Activated CD4-positive, alpha-beta T cell treated with anti-CD3 and anti-CD28 coated beads, Interleukin-2, amount 10 ng/mL, durations not matched to agents 7 days and 5 days (primary cell): ENCODE measurements at places on chromosomes 13 and 19.

DNA sequence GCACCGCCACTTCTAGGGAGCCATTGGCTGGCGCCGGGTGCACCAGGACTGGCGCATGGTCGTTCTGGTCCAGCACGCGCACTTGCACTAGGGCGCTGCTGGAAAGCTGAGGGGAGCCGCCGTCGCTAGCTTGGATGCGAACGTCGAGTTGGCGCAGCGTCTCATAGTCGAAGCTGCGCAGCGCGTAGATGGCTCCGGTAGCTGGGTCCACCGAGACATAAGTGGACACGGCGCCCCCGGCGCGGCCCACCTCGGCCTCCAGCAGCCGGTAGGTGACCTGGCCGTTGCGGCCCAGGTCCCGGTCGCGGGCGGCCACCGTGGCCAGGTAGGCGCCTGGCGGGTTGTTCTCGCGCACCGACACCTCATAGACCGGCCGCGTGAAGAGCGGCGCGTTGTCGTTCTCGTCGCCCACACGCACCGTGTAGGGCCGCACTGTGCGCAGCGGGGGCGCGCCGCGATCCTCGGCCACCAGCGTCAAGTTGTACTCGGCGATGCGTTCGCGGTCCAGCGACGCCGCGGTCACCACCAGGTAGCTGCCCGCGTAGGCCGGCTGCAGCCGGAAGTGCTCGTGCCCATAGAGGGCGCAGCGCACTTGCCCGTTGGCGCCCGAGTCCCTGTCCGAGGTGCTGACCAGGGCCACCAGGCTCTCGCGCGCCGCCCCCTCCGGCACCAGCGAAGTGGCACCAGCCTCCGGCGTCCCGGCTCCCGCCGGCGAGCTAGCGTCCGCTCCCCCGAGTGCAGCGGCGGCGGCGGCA, 1.7 kb downstream of the PCDH8 start:
- H3K36me3 ChIP-seq = peaks cover 6% of the 10 kb centered on the region
- peaks cover 64% of the 10 kb centered on the region for H3K27me3 ChIP-seq
- H3K4me3 ChIP-seq = peak overlapping the region; percentile 34
- peaks cover 25% of the 10 kb centered on the region for H3K4me1 ChIP-seq

GRCh38 chr13:103965506-103966243, 899.5 kb upstream of the SLC10A2 start:
- H3K36me3 ChIP-seq = no peaks in the 10 kb centered on the region
- no peak for DNase-seq
- no peaks in the 10 kb centered on the region for H3K4me1 ChIP-seq

DNA sequence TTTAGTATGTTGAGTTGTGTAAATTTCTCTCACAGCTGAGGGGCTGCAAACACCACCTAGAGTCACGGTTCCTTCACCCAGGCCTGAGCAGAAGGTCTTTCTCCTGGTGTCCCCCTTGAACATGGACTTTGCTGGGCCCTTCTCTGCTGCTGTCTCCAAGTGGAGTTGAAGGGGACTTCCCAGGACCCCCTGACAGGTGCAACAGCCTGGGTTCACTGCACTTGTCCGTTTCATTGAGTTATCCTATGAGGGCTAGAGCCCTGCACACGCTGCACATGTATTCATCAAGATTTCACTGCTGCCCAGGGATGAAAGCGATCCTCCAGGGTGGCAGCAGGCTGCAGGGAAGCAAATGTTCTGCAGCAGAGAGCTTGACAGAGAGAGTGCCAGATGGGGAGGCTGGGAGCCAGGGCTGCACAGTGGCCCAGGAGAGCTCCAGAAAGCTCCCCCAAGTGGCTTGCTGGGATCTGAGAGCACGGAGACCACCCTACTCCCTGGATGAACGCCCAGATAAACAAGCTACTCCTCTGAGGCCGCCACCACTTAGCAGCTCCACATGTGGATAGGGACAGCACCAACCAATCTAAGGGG, 10.3 kb downstream of the TMEM272 start:
- H3K4me3 ChIP-seq = no peak overlapping the region
- DNase-seq = no peak
- H3K27me3 ChIP-seq = no peaks in the 10 kb centered on the region
- no peak overlapping the region for H3K27ac ChIP-seq

GRCh38 chr19:1205114-1206099, at the start of gene STK11:
TSS of gene STK11 (plus strand) at chr19:1205778. CDS start at chr19:1206914, 1,136 bp downstream.
- H3K4me3 ChIP-seq = peak within 1 kb of the TSS; percentile 97
- peak; percentile 99 for DNase-seq
